Activated effector memory CD4-positive, alpha-beta T cell treated with anti-CD3 and anti-CD28 coated beads, Interleukin-2, amount 50 U/mL, for 16 hours (primary cell): ENCODE measurements at places on chromosomes 13 and 19.

DNA sequence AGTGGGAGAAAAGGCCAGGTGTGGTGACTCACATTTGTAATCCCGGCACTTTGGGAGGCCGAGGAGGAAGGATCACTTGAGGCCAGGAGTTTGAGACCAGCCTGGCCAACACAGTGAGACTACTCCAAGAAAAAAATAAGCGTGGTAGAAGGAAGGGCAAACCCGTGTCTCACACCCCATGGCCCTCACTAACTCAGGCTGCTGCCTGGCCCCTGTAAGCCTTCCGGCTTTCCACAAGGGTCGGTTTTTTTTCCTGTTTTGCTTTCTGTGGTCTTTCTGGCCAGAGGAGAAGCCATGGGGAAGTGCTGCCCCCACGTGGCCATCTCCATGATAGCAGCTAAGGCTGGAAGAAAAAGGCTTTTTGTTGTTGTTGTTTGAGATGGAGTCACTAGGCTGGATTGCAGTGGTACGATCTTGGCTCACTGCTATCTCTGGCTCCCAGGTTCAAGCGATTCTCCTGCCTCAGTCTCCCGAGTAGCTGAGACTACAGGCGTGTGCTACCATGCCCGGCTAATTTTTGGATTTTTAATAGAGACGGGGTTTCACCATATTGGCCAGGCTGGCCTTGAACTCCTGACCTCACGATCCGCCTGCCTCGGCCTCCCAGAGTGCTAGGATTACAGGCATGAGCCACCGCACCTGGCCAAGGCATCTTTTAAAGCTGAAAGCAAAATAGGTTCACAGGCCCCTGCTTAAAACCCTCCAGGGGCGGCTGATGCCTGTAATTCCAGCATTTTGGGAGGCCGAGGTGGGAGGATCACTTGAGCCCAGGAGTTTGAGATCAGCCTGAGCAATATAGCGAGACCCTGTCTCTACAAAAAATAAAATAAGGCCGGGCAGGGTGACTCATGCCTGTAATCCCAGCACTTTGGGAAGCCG is 7.5 kb upstream of the ARHGEF18 start:
- DNase-seq, result peak; percentile 94

- peak; percentile 75 for DNase-seq
Observed at GRCh38 chr13:97224544-97225300, 2.6 kb downstream of the MBNL2 start.

GRCh38 chr13:39032150-39032549 is 5.7 kb downstream of the PROSER1 start:
- DNase-seq, result no peak

DNA sequence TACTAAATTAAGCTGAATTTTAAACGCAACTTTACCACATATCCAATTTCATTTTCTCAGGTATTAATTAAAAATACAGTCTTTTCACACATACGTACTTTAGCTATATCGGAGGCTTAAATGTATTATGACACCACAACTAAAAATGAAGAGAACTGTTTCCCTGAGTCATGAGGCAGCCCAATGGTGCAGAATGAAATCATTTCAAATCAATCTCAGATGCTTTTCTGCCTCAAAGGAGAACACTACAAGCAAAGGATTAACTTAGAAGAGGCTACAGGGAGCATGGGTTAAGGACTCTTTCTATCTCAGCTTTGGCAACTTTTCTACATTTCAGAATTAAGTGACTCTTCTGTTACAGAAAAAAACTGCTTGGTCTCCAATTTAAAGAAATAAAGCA is 516.3 kb upstream of the HTR2A start:
- no peak for DNase-seq

GRCh38 chr19:12629215-12629614 is 18.5 kb downstream of the ZNF791 start:
- DNase-seq, result no peak

GRCh38 chr13:50529154-50529882 is 314.2 kb downstream of the DLEU7 start:
- DNase-seq, result peak; percentile 63

DNA sequence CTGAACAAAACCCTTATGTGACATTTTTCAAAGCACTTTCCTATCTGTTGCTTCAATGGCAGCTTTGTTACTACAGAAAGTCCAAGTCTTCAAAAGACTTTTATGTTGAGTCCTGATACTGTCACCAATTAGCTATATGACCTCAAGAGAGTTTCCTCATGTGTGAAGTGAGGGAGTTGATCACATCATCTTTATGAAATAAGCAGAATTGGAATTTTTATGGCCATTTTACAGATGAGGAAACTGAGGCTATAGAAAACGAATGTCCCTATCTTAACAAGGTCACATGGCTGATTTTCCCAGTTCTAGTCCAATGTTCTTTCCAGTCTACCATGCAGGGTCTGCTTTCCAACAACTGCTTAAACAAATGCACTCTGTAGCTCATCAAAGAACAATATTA is 2.6 kb downstream of the TNFRSF19 start:
- DNase-seq, result no peak

- no peak for DNase-seq
Observed at GRCh38 chr13:51629491-51630287, 45.4 kb downstream of the WDFY2 start.

GRCh38 chr13:43757266-43757665 is 29.5 kb downstream of the ENOX1 start:
- DNase-seq, result no peak

DNA sequence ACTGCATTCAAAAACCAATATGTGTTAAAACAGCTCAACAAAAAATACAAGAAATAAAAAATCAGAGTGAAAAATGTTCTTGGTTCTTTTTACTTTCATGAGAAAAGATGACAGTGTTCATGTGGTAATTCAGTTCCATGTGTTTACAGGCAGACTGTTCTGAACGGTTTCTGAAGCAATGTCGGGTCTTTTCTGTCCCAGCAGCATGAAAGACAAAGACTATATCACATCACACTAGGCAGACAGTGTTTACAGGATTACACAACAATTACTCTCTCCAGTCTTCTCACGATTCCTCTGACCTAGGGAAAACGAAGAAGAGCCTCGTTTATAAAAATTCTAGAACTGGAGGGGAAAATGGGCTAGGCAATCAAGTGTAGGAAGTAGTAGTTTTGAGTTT is 83.4 kb downstream of the UBL3 start:
- DNase-seq, result no peak

GRCh38 chr19:19741184-19741583 is 8.3 kb upstream of the ZNF14 start:
- DNase-seq, result no peak

DNA sequence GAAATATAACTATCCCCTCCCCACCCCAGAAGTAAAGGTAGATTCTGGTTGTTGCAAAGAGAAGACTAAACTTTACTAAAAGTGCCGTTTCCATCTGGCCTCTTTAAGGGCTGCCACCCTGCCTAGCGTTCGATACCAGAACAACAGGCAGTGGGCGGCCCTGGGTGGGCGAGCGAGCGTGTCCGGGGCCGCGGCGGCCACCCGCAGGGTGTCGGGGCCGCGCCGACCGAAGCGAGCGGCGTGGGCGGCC is 2.6 kb downstream of the FGF9 start:
- no peak for DNase-seq

DNA sequence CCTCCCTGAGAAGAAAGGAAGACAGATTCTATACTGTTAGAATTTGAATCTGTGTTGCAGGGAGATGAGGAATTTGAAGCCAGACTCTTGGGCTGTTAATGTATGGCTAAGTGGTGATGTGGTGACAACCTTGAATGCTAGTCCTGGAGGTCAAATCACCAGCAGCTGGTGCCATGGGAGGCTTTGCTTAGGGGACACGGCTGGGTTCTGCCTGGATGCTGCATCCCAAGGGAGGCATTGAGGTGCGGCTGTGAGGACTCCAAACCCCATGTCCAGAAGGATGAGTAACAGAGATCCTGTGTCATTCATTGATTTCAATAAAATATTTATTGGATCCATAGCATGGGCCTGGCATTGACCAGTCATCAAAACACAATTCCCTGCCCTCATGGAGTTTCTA is 42.3 kb downstream of the RFX2 start:
- DNase-seq, result peak; percentile 42

DNA sequence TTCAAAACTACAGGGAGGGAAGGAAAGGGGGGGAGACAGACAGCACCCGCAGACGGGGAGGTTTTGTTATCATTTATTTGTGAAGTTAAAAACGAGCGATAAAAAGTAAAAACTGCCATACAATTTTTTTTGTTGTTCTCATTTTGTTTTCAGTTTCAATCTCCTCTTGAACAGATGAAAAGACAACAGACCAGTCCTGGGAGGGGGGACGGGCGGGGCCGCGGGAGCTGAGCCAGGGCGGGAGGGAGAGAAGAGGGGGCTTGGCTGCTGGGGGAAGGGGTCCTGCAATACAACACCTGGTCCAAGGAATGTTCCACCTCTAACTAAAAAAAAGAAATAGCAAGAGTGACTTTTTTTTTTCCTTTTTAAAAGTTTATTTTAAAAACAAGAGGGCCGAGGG is 11.3 kb downstream of the KHSRP start:
- DNase-seq, result no peak

DNA sequence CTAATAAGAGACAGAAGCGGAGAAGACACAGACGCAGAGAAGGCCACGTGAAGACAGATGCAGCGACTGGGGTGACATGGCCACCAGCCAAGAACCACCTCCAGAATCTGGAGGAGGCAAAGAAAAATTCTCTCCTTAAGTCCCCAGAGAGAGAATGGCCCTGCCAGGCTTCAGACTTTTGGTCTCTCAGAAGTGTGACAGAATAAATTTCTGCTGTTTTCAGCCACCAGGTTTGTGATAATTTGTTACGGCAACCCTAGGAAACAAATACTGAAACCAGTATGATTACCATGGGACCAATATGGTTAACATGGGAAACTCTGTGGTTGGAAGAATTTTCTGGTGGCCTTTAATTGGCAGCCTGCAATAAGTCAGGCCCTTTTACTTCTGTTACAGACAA is 63.9 kb upstream of the DOCK9 start:
- DNase-seq, result no peak

DNA sequence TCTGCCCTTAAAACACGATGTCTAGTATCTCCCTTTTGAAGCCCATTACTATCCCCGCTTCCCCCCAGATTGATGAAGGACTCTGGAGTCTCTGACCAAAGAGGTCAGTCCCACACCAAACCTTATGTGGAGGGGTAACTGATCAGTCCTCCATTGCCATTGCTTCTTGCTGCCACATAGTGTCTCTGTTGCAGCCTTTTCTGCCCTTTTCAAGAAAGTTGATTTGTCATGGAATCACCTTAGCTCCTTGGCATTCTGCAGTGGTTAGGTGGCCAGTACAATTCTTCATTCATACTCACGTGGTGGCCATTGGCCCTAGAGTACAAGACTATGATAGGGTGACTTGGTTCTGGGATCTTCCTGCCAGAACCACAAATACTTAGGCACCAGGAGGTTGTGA is 8.4 kb upstream of the HTR2A start:
- no peak for DNase-seq

- no peak for DNase-seq
Observed at GRCh38 chr19:1274852-1275259, 474 bp upstream of the FAM174C start.

DNA sequence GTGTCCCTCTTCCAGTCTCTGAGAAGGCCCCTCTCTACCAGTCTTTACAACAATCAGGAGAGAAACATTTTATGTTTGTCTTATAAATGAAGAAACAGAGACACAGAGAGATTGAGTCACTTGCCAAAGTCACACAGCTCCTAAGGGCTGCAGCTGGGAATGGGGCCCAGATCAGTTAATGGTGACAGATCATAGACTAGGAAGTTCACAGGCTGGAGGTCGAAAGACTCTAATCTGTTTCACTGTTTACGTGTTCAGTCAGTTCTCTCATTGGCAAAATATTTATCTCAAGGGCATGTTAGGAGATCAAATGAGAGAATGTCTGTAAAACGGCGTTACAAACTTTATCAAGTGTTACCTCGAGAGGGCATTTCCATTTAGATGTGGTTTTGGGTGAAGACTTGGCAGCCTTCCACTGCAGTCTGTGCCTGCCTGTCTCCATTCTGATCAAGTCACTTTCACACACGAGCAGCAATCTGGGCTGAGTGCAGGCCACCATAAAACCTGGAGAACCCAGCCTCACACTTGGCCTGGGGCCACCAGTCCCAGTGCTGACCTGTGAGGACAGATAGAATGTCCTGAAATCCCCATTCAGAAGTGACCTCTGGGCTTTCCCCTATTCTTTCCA is 65.1 kb downstream of the SIAH3 start:
- DNase-seq, result no peak

GRCh38 chr19:52570000-52570861 is at the start of gene ZNF701:
Gene ZNF701 (plus strand): TSS chr19:52570287. CDS start chr19:52574148, 3,861 bp downstream.
- peak; percentile 98 for DNase-seq

DNA sequence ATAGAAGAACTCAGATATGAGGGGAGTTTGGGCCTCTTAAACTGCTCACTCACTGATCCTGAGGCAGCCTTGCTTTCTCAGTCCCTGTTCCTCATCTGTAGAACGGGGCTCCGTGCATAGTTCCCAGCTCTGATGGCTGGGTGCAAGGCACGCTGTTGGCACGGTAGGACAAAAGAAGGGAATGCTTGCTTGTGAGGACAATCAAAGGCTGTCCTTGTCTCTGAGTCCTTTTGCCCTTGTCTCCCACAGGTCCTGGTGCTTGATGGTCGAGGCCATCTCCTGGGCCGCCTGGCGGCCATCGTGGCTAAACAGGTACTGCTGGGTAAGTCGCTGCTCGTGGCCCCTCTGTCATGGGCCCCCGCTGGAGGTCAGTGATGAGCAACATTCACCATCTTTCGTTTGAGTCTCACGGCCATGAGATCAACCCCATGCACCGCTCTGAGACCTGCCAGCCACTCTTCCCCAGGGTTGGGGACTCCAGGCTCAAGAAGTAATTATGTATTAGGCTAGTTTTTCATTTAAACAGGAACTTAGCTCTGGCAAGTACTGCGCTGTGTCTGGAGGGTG is 2.3 kb downstream of the RPL13A start:
- peak; percentile 82 for DNase-seq

GRCh38 chr19:6417713-6418561 is 6.7 kb downstream of the KHSRP start:
- no peak for DNase-seq
